Fibroblast of skin of scalp (primary cell): ENCODE measurements at places on chromosomes 11 and 22.

DNA sequence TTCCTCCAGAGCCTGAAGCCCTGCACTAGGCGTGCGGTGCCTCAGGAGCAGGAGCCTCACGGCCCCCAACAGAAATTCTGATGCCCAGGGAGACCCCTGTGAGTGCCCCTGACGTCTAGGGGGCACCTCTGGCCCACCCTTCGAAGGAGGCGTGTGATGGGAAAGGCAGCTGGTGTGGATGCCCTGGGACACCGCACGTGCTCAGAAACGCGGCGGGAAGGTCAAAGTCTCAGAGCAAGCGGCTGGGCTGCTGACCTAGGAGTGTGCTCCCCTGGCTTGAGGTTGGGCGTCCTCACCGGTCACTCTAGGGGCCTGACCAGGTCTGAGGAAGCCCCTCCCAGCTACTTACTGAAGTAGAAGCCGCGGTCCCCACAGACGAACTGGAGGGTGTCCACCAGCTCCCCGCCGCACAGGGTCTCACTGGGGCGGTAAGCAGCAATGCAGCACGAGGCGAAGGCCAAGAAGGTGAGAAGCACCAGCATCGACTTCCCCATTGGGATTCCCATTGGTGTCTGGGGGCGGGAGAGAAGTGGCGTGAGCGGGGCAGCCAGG is 4.1 kb downstream of the IGF2 start:
- no peak for DNase-seq

DNA sequence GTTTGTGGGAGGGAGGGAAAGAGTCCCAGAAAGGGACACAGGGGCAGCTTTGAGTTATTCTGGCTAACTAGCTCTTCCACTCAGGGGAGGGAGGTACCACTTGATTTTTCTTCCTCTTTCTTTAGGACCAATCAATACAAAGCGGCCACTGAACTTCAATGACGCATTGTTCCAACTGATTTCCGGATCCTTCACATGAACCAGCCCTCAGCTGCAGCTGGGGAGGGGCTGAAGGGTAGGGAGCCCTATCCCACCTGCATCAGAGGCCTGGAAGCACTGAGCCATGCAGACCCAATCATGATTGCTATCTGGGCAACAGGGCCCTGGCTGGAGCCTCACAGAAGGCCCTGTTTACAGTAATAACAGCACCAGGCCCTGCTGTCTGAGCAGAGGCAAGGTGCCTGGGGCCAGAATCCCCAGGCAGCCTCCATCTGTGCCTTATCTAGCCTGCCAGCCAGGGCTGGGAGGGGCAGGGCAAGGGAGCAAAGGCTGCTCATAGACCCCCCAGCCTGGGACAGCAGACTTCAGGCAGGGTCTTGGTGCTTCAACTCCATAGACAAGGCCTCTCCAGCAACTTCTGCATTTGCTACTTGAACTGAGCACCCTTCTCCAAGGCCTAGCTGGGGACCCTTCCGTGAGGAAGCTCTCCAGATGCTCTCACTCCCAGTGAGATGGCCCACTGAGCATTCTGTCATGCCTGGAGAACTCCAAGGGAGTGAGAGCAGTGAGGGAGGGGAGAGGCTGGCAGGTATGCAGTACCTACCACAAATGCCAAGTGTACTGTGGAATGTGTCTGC is 22.5 kb downstream of the CLPB start:
- DNase-seq: no peak

DNA sequence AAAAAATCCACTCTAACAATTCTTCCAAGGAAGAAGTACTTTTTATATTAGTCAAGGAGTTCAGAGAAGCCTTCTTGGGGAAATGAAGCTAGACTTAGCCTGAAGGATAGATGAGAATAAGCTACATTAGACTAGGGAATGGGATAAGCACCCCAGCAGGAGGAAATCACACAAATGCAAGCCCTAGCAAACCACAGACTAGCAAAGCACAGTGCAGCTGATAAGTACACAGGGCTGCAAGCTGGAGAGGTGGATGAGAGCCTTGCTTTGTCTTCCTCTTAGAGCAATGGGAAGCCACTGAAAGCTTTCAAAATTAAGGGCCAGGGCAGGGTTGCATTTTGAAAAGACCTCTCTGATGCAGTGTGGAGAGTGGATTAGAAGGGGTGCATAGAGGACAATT is 946.2 kb downstream of the LRRC4C start:
- DNase-seq: no peak

GRCh38 chr11:78504708-78505107 is 70.0 kb downstream of the NARS2 start:
- no peak for DNase-seq
